ENCODE measurements at places on chromosomes 1 and 21. TPM values are rescaled to one million over a fixed set of nuclear protein-coding genes. Genes with fewer than 3 reads are reported as not detected.

HUNK gene
- total RNA-seq = 1.9 TPM

CTTNBP2NL gene
- total RNA-seq = 56.3 TPM

MFAP2 gene
- 11.9 TPM for total RNA-seq

GPR61 gene
- total RNA-seq = not detected

PRKCZ gene
- 97.6 TPM for total RNA-seq

RASAL2 gene
- total RNA-seq = 48.3 TPM

CFAP57 gene
- 4.1 TPM for total RNA-seq

RHD gene
- not detected for total RNA-seq

L1TD1 gene
- total RNA-seq = 0.59 TPM

HPCA gene
- not detected for total RNA-seq

CELA3B gene
- total RNA-seq = not detected

FCAMR gene
- total RNA-seq = not detected

RBP7 gene
- total RNA-seq = 8.5 TPM

- H3K4me1 ChIP-seq = no peaks in the 10 kb centered on the region
- H3K27me3 ChIP-seq = no peaks in the 10 kb centered on the region
- no peak for DNase-seq
- H3K36me3 ChIP-seq = no peaks in the 10 kb centered on the region
- H3K27ac ChIP-seq = no peak overlapping the region
- no peak overlapping the region for H3K4me3 ChIP-seq
Measured at GRCh38 chr1:57686306-57686705, 262.4 kb upstream of the DAB1 start.

DNA sequence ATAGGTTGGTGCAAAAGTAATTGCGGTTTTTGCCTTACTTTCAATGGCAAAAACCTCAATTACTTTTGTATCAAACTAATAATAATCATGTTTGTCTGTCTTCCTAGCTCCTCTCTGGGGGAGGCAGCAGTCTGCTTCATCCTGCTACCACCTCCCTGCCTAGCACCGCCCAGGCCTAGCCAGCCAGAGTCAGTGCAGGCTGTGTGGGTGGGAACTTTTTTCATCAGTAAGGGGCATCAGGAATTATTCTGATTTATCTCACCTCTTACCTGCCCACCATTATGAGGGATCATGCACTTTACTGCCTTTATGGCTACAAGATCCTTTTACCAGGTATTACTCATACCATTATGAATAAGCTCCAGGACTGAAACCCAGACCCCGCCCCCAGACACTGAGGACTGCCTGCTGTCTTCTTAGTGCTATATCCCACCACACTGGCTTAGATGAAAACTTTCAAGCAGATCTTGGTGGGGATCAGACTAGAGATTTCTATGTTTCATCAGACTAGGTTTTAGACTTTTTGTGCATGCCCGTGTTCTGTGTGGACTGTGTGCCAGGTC, 116.4 kb downstream of the PBX1 start:
- H3K4me3 ChIP-seq = no peak overlapping the region
- H3K36me3 ChIP-seq = no peaks in the 10 kb centered on the region
- no peak for DNase-seq
- H3K27ac ChIP-seq = no peak overlapping the region

DNA sequence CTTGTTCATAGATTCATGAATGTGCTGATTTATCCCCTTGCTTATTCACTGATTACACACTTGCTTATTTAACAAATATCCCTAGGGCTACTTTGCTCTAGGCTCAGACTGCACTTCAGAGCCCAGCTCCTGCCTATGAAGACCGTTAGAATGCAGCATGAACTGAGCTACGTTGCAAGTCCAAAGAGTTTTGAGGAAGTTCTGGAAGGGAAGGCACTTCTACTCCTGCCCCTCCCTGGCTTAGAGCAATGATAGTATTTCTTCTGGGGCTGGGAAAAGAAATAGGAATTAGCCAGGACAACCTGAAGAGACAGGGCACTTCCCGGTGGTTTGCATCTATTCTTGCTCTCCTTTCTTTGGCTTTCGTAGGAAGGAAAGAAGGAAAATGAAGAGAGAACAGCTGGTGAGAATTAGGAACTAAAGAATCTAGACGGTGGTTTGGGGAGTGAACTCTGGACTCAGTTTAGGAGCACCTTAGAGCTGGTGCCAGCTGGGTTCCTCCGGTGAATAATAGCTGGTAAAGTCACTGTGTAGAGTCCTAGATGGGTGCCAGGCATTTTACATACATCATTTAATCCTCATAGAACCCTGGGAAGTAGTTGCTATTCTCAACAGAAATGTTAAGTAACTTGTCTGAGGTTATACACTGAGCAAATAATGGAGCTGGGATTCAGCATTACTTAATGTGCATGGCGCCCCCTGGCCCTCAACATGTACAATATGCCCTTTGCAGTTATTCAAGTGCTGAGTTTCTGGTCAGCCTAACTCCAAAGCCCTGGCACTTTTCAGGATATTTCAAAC, 65.9 kb downstream of the NDUFS5 start:
- H3K4me1 ChIP-seq = peaks cover 12% of the 10 kb centered on the region
- no peak overlapping the region for H3K27ac ChIP-seq
- H3K36me3 ChIP-seq = no peaks in the 10 kb centered on the region
- DNase-seq = no peak

GRCh38 chr1:222877854-222878253, 63.0 kb downstream of the DISP1 start:
- no peak overlapping the region for H3K4me3 ChIP-seq
- DNase-seq = no peak
- no peaks in the 10 kb centered on the region for H3K4me1 ChIP-seq
- H3K36me3 ChIP-seq = no peaks in the 10 kb centered on the region

DNA sequence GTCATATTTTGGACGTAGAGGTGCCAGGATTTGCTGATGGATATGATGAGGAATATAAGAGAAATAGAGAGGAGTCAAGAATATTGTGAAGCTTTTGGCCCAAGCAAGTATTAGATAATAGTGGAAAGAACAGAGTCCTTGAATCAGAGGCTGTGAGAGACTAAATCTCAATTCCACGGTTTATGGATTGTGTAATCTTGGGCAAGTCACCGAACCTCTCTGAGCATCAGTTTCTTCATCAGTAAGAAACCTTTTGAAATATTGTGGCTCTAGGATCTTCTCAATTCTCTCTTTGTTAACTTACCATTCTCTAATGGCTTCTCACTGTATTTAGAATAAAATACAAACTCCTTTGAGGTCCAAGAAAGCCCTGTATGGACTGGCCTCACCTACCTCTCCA, 77.6 kb downstream of the RPS6KA1 start:
- H3K36me3 ChIP-seq = no peaks in the 10 kb centered on the region
- H3K27me3 ChIP-seq = no peaks in the 10 kb centered on the region
- H3K27ac ChIP-seq = no peak overlapping the region
- H3K4me1 ChIP-seq = peaks cover 5% of the 10 kb centered on the region
- no peak for DNase-seq
- H3K4me3 ChIP-seq = no peak overlapping the region

GRCh38 chr21:36551321-36551720, 71.4 kb upstream of the CLDN14 start:
- no peak overlapping the region for H3K4me3 ChIP-seq
- H3K27me3 ChIP-seq = peaks cover 3% of the 10 kb centered on the region
- DNase-seq = no peak
- H3K27ac ChIP-seq = no peak overlapping the region
- peaks cover 5% of the 10 kb centered on the region for H3K4me1 ChIP-seq

GRCh38 chr1:67687198-67687545, 2.2 kb downstream of the GADD45A start:
- peaks cover 16% of the 10 kb centered on the region for H3K4me1 ChIP-seq
- no peak for DNase-seq
- peak overlapping the region; percentile 94 for H3K27ac ChIP-seq

GRCh38 chr1:186671136-186671825, 8.9 kb downstream of the PTGS2 start:
- H3K4me1 ChIP-seq = no peaks in the 10 kb centered on the region
- peaks cover 24% of the 10 kb centered on the region for H3K36me3 ChIP-seq
- H3K27me3 ChIP-seq = no peaks in the 10 kb centered on the region
- H3K27ac ChIP-seq = no peak overlapping the region

DNA sequence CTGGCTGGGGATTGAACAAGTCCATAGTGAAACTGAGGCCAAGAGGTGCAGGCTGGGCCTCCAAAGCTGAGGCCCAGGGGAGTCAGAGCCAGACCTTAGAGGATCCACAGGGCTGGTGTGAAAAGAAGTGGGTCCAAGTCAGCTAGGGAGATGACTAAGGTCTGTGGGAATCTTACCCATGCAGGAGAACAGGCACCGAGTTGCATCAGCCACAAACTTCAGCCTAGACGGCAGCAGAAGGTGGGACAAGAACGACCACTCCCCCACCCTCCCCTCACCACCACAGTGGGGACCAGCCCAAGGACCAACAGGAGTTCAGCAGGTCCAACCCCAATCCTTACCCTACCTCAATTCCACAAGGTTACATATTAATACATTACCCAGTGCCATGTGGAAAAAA, 282.3 kb downstream of the TTLL7 start:
- H3K4me3 ChIP-seq = no peak overlapping the region
- H3K4me1 ChIP-seq = no peaks in the 10 kb centered on the region
- no peak overlapping the region for H3K27ac ChIP-seq
- H3K36me3 ChIP-seq = no peaks in the 10 kb centered on the region
- DNase-seq = no peak

DNA sequence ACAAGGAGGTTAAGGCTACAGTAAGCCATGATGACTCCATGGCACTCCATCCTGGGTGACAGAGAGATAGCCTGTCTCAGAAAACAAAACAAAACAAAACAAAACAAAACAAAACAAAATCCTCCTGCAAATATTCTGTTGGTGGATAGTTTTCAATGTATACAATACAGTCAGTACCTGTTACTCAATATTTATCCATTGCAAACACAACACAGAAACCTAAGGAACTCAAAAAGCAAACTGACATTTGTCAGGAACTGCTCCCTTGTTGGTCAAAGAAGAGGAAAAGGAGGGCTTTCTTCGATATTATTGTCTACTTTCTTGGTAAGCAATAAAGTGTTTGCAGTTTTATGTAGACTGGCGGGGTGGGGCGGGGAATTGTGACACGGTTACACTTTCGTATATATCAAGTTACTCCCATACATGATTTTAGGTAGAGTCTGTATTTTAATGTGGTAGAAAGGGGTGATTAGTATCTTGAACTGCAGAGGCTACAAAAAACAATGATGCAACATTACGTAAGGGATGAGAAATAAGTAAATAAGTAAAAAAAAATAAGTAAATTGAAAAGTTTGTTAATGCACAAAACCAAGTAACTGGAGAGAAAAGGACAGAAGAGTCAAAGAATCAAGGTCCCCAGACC, 31.8 kb downstream of the APP start:
- no peak for DNase-seq
- H3K36me3 ChIP-seq = no peaks in the 10 kb centered on the region
- no peak overlapping the region for H3K4me3 ChIP-seq
- H3K27ac ChIP-seq = no peak overlapping the region
- H3K27me3 ChIP-seq = no peaks in the 10 kb centered on the region
- peaks cover 18% of the 10 kb centered on the region for H3K4me1 ChIP-seq

- no peak overlapping the region for H3K27ac ChIP-seq
- peaks cover 7% of the 10 kb centered on the region for H3K27me3 ChIP-seq
- DNase-seq = no peak
- no peak overlapping the region for H3K4me3 ChIP-seq
- H3K36me3 ChIP-seq = no peaks in the 10 kb centered on the region
Measured at GRCh38 chr1:25096307-25097150, 135.8 kb downstream of the SYF2 start.

DNA sequence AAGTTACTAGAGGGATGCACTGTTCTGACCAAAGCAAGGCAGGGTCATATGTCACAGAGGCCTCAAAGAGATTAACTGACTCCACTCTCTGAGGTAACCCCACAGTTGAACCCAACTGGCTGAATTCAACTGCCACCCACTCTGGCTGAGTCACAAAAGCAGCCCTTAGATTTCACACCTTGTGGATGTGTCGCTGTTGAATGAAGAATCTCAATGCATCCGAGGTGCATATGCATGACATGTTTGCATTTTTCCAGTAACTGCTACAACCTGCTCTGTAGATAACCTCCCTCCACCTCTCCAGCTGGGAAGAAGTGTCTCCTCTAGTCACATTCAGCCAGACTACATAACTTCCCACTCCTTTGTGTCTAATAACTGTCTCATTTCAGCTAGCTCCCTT, 27.9 kb upstream of the KIF21B start:
- H3K27ac ChIP-seq = no peak overlapping the region
- no peaks in the 10 kb centered on the region for H3K27me3 ChIP-seq
- no peak for DNase-seq
- peaks cover 7% of the 10 kb centered on the region for H3K4me1 ChIP-seq
- H3K36me3 ChIP-seq = no peaks in the 10 kb centered on the region

DNA sequence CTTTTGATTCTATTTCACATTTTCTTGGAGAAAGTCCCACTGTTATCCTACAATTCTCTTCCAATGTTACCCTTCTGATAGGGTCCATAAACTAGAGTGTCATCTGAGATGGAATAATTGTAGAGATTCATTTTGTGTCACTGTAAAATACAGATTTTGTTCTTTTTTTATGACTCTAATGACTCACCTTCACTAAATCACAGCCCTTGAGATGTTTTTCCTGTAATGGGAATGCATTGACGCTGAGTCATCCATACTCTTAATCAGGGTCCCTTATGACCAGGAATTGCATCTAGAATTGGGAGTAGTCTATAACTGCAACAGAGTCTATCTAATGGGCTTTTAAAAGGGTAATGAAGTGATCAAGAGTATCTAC, 315.5 kb downstream of the TGFB2 start:
- DNase-seq = no peak
- H3K27ac ChIP-seq = no peak overlapping the region
- H3K27me3 ChIP-seq = no peaks in the 10 kb centered on the region
- H3K36me3 ChIP-seq = no peaks in the 10 kb centered on the region

- H3K27me3 ChIP-seq = no peaks in the 10 kb centered on the region
- H3K4me1 ChIP-seq = no peaks in the 10 kb centered on the region
- DNase-seq = no peak
- H3K27ac ChIP-seq = no peak overlapping the region
Measured at GRCh38 chr1:174239541-174239940, 80.2 kb downstream of the RABGAP1L start.

DNA sequence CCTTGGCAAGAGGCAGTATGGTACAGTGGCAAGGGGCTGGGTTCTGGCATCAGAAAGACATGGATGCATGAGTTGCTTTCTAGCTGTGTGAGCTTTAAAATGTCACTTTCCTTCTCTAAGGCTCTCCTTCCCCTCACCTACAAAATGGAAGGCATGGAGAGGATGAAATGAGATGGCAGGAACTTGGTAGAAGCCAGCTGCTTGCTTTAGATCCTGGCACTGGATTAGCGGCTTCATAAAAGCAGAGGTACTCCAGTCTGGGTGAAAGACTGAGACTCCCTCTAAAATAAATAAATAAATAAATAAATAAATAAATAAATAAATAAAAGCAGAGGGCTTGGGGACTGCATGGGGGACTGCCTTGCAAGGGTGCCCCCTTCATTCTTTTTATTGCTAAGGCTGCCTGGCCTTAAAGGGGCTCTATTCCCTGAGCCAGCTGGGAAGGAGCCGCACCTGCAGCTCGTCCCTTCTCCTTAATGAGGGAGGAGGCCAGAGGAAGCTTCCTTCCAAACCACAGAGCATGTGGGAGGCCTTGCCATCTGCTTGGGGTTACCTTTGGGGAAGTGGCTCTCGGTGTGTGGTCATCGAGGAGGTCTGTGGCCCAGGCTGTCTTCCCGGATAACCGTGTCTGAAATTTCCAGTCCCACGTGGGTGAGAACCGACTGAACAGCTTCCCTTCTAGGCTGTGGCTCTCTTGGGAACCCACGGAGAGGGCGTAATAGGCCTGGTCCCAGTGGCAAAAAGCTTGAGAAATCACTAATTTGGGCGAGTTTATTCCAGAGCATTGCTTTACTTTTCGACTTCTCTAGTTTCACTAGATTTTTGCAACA, 2.0 kb upstream of the ATP13A2 start:
- peaks cover 37% of the 10 kb centered on the region for H3K4me1 ChIP-seq
- H3K4me3 ChIP-seq = no peak overlapping the region
- H3K27ac ChIP-seq = no peak overlapping the region

GRCh38 chr1:152109231-152109997, 5.8 kb downstream of the TCHH start:
- peak overlapping the region; percentile 61 for H3K4me3 ChIP-seq
- no peak for DNase-seq
- peaks cover 50% of the 10 kb centered on the region for H3K4me1 ChIP-seq

Measured in lower lobe of right lung (tissue), 2 donors.